ENCODE measurements at places on chromosomes 7 and 10. TPM values are rescaled to one million over a fixed set of nuclear protein-coding genes. Genes with fewer than 3 reads are reported as not detected.

The CALY gene
- total RNA-seq = 4.7 TPM

The PLEKHS1 gene
- total RNA-seq = not detected

The RAPGEF5 gene
- total RNA-seq = 68.0 TPM

DNA sequence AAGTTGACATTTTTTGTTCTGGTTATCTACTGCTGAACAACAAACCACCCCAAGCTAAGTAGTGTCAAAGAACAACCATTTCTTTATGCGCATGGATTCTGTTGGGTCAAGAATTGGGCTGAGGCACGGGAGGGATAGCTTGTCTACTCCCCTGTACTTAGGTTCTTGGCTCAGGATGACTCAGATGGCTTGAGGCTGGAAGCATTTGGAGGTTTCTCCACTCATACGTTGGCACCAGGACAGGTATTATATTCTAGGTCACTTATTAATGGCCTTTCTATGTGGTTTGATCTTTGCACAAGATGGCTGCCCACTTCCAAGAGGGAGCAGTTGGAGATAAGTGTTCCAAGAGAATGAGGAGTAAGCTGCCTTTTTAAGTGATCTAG is 11.8 kb upstream of the TFAM start:
- no peak for DNase-seq
